ENCODE measurements at places on chromosomes 1 and 21. TPM values are rescaled to one million over a fixed set of nuclear protein-coding genes. Genes with fewer than 3 reads are reported as not detected.

GRCh38 chr1:24893431-24893830, 36.6 kb downstream of the RUNX3 start:
- peak; percentile 3 for DNase-seq

GRCh38 chr1:119611701-119612113, 36.4 kb downstream of the ZNF697 start:
- peak; percentile 89 for DNase-seq

- no peak for DNase-seq
These were observed 52.1 kb upstream of the CSF3R start for GRCh38 chr1:36534711-36535412.

The ADAMTS4 gene
- 38.5 TPM for total RNA-seq

The COL24A1 gene
- 0.12 TPM for total RNA-seq

- DNase-seq = no peak
These were observed 139.7 kb upstream of the BEND5 start for GRCh38 chr1:48916130-48917069.

GRCh38 chr1:225049594-225049993, 120.1 kb downstream of the DNAH14 start:
- no peak for DNase-seq

- no peak for DNase-seq
These were observed 68.6 kb downstream of the NOS1AP start for GRCh38 chr1:162138112-162138511.

DNA sequence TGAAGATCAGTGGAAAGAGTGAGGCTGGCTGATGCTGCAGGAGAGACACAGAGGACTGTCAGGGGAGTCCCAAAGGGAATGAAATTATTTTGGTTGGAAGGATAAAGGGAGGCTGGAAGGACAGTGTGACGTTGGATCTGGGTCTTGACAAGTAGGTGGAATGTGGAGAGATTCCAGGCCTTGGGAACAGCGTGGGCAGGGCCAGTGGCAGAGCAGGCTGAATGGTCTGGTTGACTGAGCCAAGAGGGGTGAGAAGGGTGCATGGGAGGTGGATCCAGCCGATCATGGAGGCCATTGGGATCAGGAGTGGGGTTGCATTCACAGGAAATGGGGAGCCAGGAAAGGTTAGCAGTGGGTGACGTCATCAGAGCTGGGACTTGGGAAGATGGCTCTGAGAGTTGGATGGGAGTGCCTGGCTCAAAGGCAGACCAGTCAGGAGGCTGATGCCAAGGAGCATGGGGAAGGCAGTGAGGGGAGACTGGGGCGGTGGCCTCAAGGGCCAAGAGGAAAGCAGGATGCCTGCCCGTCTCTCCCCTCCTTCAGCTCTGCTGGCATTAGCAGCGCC, 146.2 kb upstream of the VAMP3 start:
- no peak for DNase-seq

The CNR2 gene
- not detected for total RNA-seq

DNA sequence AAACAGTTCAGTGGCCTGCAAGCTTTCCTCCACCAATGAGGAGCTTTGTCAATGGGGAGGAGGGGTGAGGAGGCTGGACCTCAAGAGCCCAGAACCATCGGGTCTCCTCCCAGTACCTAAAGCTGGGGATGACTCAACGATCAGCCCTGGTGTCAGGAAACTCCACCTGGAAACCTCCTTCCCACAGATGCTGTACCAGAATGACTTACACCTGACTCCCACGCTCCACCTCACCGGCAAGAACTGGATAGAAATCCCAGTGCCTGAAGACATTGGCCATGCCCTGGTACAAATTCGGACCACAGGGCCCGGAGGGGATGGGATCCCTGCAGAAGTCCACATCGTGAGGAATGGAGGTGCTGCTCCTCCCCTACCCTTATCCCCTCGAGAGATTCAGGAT, 11.4 kb downstream of the TMEM81 start:
- DNase-seq = no peak

- DNase-seq = no peak
These were observed 232.3 kb downstream of the HMCN1 start for GRCh38 chr1:185966471-185966870.

DNA sequence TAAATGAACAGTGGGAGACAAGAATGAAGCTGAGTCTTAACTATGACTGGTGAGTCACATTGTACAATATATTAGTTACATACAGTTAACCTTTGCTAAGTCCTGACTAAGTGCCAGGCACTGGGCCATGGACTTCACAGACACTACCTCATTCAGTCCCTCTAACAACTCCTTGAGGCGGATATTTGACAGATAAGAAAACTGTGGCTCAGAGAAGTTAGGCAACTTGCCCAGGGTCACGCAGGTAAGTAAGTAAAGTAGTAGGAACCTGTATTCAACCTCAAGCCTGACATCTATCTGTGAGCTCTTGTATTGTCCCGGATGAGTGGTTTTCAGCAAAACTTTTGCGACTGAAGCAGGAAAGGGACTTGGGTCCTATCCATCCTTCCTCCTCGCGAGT, 62.1 kb downstream of the GNG12 start:
- no peak for DNase-seq

The SPRR2B gene
- total RNA-seq = not detected

DNA sequence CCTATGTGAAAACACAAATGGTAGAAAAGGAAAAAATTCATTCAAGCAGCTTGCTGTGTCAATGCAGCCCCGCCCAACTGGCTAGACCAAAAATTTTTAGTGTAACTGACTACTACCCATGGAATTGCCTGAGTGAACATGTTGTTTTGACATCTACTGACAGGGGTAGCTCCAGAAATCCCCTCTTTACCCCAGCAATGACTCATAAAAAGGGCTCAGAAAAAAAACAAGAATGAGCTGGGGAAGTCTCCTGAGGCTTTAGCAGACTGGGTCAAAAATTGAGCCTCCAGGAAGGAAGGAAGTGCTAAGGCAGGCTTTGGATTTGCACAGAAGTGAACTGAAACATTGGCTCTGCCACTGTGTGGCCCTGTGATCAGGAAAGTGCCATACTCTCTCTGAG, 24.4 kb upstream of the FGGY start:
- no peak for DNase-seq

The PRKACB gene
- total RNA-seq = 23.5 TPM

DNA sequence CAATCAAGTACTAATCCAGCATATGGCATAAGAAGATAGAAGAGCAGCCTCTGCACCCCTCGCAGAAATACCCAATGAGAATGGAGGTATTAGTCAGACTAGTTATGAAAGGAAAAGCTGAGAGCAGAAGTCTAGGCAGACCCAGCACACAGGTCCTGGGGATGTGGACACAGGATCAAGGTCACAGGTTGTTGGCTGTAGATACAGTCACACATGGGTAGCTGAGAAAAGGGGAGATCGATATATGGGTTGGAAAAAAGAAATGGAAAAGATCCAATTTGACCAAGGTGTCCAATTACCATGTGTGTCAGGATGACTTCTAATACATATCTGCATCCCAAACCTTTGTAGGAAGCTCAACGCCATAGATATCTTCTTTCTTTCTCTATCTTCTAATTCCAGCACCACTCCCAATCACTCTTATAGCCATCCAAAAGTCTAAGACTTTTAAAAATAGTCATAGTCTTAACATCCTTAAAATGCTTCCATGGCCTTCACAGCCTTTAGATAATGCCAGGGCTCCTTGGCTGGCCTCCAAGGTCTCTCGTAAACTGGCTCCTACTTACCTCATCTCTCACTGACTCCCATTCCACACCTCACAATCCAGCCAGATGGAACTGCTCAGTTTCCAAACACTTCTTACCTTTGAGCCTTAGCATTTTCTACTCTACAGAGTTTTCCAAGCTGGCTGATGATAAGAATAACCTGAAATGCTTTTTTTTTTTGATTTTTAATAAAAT, 8.3 kb upstream of the ZC3H11B start:
- no peak for DNase-seq

GRCh38 chr21:44647222-44647552, 973 bp downstream of the KRTAP10-11 start:
- no peak for DNase-seq

- DNase-seq = no peak
These were observed 115.2 kb downstream of the LRRC40 start for GRCh38 chr1:70090141-70090540.

The RHEX gene
- 1.5 TPM for total RNA-seq

Measured in omental fat pad (tissue), 4 donors.